Left ventricle myocardium inferior (tissue), 1 donor: ENCODE measurements at places on chromosomes 12 and 14. TPM values are rescaled to one million over a fixed set of nuclear protein-coding genes. Genes with fewer than 3 reads are reported as not detected.

- peaks cover 42% of the 10 kb centered on the region for H3K36me3 ChIP-seq
- H3K27ac ChIP-seq = peak overlapping the region; percentile 90
- no peaks in the 10 kb centered on the region for H3K27me3 ChIP-seq
- H3K4me3 ChIP-seq = peak overlapping the region; percentile 88
- peaks cover 67% of the 10 kb centered on the region for H3K4me1 ChIP-seq
- DNase-seq = no peak
Observed at GRCh38 chr12:53674977-53675700, 744 bp downstream of the ATP5MC2 start.

DNA sequence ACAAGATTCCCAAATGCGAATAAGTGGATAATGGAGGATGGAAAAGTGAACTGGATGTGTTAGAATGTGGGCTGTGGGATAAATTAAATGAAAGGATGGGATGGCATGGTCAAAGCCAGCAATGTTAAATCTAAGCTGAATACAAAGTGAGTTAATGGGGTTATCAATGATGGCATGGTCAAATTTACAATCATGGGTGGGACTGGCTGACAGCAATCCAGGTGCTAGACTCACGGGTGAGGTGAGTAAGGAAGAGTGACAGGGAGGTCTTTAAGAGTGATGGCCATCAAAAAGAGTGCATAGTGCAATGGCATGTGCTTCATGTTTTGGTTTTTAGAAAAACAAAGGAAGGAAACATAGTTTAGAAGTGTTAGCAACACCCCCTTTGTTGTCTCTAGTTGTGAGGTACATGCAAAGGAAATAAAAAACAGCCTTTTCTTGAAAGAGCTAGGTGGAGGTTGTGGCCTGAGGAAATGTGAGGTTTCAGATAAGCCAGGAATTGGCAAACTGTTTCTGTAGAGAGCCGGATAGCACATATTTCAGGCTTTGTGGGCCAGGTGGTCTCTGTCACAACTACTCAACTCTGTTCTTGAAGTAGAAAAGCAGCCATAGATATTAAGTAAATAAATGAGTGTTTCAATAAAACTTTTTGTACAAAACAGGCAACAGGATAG lies 328.7 kb downstream of the RPL10L start:
- no peak for DNase-seq
- no peak overlapping the region for H3K4me3 ChIP-seq
- no peak overlapping the region for H3K27ac ChIP-seq
- no peaks in the 10 kb centered on the region for H3K36me3 ChIP-seq
- no peaks in the 10 kb centered on the region for H3K4me1 ChIP-seq

The ENDOU gene
- 0.49 TPM for total RNA-seq

- H3K4me3 ChIP-seq = no peak overlapping the region
- peak overlapping the region; percentile 25 for H3K27ac ChIP-seq
- no peaks in the 10 kb centered on the region for H3K36me3 ChIP-seq
Observed at GRCh38 chr14:51367600-51367931, 127.5 kb downstream of the TMX1 start.

The DHRS7 gene
- 29.5 TPM for total RNA-seq

- H3K4me3 ChIP-seq = no peak overlapping the region
- DNase-seq = no peak
- no peak overlapping the region for H3K27ac ChIP-seq
- no peaks in the 10 kb centered on the region for H3K36me3 ChIP-seq
- peaks cover 4% of the 10 kb centered on the region for H3K4me1 ChIP-seq
- H3K27me3 ChIP-seq = peaks cover 27% of the 10 kb centered on the region
Observed at GRCh38 chr12:52630599-52631200, 12.3 kb upstream of the KRT73 start.

The CRACR2A gene
- total RNA-seq = 7.6 TPM

DNA sequence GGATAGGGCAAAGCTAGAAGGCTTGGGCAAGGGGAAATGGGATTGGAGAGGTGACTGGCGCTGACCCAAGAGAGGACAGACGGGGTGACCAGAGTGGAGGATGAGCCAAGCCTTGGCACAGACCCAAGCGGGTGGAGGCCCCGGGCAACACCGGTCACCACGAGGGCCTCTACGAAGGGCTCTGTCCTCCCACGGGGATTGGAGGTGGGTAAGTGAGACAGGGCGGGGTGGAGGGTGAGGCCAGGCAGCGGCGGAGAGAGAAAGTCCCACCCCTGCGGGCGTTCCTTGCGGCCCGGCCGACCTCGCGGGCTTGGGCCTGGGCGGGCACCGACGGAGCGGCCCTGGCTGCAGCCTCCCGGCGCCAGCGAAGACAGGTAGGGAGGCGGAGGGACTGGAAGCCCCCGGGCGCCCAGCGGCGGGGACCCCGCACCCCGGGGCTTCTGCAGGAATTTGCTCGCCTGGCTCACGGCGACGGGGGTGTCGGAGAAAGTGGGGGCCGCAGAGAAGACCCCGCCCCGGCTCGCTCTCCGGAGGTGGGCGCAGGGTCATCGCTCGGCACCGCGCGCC lies at the start of gene PAPLN:
Gene PAPLN (plus strand): TSS at position 288 of the 567 bp plus-strand sequence. CDS start 2,273 bp downstream, outside the sequence.
- H3K4me3 ChIP-seq = peak within 1 kb of the TSS; percentile 70
- no peak within 1 kb of the TSS for H3K27ac ChIP-seq
- no peak for DNase-seq
- H3K4me1 ChIP-seq = peaks cover 46% of the 10 kb centered on the region
- H3K36me3 ChIP-seq = no peaks in the 10 kb centered on the region
- peaks cover 89% of the 10 kb centered on the region for H3K27me3 ChIP-seq

DNA sequence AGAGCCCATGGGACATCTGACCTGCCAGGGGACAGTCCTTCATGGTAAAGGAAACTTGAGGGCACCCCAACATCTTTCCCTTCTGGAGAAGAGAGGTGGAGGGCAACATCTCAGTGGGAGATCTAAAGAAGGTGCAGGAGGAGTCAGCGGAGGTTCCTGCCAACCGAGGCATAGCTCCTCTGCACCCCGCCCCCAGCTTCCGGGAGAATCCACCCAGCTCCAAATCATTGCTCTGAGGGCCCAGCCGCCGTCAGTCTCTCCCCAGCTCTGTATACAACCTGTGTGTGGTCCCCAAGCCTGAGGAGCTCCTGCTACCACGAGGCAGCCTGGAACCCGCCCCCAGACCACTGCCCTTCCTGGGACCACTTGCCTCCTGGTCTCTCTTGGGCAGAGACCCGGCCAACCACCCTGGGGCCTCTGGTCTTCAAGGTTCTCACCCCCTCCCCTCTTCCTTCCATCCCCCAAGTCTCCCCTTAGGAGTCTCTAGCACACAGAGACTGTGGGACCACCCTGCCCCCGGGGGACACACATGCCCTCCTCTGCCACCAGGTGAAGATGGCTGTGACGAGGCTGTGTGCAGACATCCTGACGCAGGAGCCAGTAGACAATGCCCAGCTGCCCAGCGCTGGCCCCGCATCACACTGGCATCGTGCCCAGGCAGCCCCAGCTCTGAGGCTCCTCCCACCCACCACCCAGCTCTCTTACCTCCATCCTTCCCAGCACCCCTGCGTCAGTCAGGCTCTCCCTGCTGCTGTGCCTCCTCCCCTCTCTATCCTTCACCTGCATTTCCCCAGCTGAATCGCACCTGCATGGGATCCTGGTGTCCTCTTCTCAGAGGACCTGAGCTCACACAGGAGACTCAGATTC lies 13.0 kb upstream of the NUDT14 start:
- DNase-seq = no peak
- H3K4me1 ChIP-seq = peaks cover 63% of the 10 kb centered on the region
- H3K4me3 ChIP-seq = no peak overlapping the region
- peaks cover 81% of the 10 kb centered on the region for H3K27me3 ChIP-seq
- H3K27ac ChIP-seq = peak overlapping the region; percentile 95
- no peaks in the 10 kb centered on the region for H3K36me3 ChIP-seq

DNA sequence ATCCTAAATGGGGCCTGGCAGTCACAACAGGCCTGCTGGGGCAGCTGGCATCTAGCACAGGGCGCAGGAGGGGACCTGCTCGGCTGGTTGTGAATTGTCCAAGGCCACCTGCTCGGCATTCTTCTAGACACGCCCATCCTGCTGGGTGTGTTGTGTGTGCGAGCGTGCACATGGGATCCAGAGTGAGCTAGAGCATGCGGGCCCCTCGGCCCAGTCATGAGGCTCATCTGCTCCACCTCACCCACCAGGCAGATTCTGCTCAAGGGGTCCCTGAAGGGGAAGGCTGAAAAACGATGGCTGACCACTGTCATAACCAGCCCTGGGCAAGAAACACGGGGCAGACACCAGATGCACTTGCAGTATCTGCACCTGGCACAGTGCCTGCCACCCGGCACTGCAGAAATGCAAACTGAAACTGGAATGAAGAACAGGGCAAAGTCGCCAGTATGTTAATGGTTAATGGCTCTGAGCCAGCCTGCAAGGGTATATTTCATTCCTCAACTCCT lies 31.8 kb downstream of the MAX start:
- peak overlapping the region; percentile 84 for H3K27ac ChIP-seq
- H3K4me3 ChIP-seq = no peak overlapping the region
- H3K27me3 ChIP-seq = no peaks in the 10 kb centered on the region
- H3K4me1 ChIP-seq = peaks cover 66% of the 10 kb centered on the region
- peaks cover 28% of the 10 kb centered on the region for H3K36me3 ChIP-seq

DNA sequence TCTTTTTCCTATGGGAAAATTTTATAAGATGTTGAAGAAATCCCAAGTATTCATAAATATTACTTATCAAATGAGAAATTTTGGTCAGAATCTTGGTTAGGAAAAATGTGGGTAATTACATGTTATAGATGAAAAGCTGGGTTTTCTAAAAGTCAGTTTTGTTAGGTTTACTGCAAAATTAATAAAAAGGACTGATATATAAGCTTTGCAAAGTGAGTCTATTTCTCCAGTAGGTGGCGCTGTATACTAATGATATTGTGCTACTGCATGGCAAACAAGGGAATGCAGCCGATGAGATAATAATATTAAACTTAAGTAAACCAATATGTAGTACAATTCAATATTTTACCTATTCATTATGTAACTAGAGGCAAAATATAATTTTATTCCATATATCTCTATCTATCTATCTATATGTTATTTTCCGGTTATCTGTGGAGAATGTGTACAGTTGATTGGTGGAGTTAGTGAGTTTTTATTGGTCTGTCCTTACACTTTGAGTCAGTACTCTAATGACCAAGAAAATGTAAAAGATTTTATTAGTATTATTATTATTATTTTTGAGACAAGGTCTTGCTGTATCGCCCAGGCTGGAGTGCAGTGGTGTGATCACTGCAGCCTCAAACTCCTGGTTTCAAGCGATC lies 32.9 kb downstream of the MIPOL1 start:
- no peaks in the 10 kb centered on the region for H3K4me1 ChIP-seq
- H3K36me3 ChIP-seq = no peaks in the 10 kb centered on the region
- H3K27me3 ChIP-seq = no peaks in the 10 kb centered on the region
- no peak overlapping the region for H3K27ac ChIP-seq
- DNase-seq = no peak

DNA sequence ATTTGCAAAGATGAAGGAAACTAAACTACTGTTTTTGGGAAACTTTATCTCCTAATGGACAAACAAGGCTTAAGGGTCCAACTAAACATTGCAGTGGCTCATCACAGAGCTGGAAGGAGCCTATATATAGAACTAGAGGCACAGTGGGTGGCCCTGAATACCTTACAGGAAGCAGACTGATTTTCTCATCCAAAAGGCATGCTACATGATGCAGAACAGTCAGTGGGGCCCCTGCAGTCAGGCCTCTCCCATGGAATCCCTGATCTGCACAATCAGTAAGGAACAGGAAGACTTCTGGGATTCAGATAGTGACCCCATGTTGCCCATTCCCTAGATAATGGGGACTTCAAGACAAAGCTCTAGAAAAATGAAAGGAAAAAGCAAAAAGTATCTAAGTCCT lies 1.9 kb upstream of the LLPH start:
- H3K4me1 ChIP-seq = peaks cover 52% of the 10 kb centered on the region
- peak overlapping the region; percentile 99 for H3K4me3 ChIP-seq
- H3K27me3 ChIP-seq = no peaks in the 10 kb centered on the region
- H3K36me3 ChIP-seq = peaks cover 25% of the 10 kb centered on the region
- peak overlapping the region; percentile 61 for H3K27ac ChIP-seq

GRCh38 chr12:121189131-121189530 lies 20.8 kb upstream of the P2RX4 start:
- peaks cover 7% of the 10 kb centered on the region for H3K4me1 ChIP-seq
- no peak overlapping the region for H3K4me3 ChIP-seq
- peaks cover 9% of the 10 kb centered on the region for H3K36me3 ChIP-seq
- H3K27me3 ChIP-seq = no peaks in the 10 kb centered on the region
- H3K27ac ChIP-seq = no peak overlapping the region

- H3K27me3 ChIP-seq = no peaks in the 10 kb centered on the region
- peaks cover under 1% of the 10 kb centered on the region for H3K4me1 ChIP-seq
- no peak for DNase-seq
- H3K36me3 ChIP-seq = no peaks in the 10 kb centered on the region
Observed at GRCh38 chr14:52119030-52119429, 50.2 kb upstream of the NID2 start.

- peaks cover 5% of the 10 kb centered on the region for H3K27me3 ChIP-seq
- no peaks in the 10 kb centered on the region for H3K4me1 ChIP-seq
- no peak for DNase-seq
Observed at GRCh38 chr14:98325761-98326160, 946.2 kb downstream of the BCL11B start.

- H3K27ac ChIP-seq = no peak overlapping the region
- peaks cover 3% of the 10 kb centered on the region for H3K4me1 ChIP-seq
- peaks cover 16% of the 10 kb centered on the region for H3K27me3 ChIP-seq
- DNase-seq = no peak
- no peak overlapping the region for H3K4me3 ChIP-seq
Observed at GRCh38 chr12:66296176-66296683, 6.1 kb upstream of the HELB start.

DNA sequence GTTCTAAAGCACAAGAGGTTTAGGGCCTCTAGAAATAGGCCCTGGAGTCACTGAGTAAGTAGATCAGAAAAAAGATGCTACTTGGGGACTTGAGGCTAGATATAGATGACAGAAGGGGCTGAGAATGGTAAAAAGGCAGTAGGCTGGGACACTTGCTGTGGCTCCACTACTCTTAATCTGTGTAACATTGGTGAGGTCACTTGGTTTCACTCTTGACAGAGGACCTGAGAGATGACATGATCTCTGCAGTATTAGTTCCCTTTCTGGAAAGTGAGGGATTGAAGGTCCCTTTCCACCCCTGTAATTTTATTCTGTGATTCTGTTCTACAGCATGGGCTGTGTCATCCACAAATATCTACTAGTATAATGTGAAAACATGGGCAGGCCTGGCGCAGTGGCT lies 39.7 kb downstream of the MAPKAPK5 start:
- H3K27ac ChIP-seq = no peak overlapping the region
- DNase-seq = no peak
- no peaks in the 10 kb centered on the region for H3K4me1 ChIP-seq
- peaks cover 94% of the 10 kb centered on the region for H3K36me3 ChIP-seq

The DCAF5 gene
- 57.8 TPM for total RNA-seq

The SELPLG gene
- 3.4 TPM for total RNA-seq

DNA sequence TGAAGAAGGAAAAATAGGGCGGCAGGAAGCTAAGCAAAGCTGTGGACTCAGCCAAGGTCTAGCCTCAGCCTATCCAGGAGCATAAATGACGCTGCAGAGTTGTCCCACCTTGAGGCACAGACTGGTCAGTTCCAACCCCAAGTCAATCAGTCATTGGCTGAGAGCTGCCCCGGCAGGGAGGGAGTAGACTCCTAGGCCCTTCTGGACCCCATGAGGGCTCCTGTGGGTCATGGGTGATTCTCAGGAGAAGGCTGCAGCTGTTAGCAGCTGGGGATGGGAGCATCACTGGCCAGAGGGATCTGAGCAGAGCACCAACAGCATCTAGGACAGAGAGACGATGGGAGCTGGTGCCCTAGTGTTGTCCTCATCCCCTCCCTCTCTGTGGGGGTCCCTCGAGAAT lies 51.8 kb upstream of the ESRRB start:
- H3K27ac ChIP-seq = no peak overlapping the region
- no peaks in the 10 kb centered on the region for H3K36me3 ChIP-seq
- no peak for DNase-seq
- peaks cover 3% of the 10 kb centered on the region for H3K27me3 ChIP-seq

GRCh38 chr12:22333713-22334409 lies 646 bp downstream of the ST8SIA1 start:
- H3K4me1 ChIP-seq = peaks cover 22% of the 10 kb centered on the region
- peaks cover 39% of the 10 kb centered on the region for H3K27me3 ChIP-seq
- H3K4me3 ChIP-seq = peak overlapping the region; percentile 76
- DNase-seq = no peak
- H3K27ac ChIP-seq = peak overlapping the region; percentile 70
